Activated effector memory CD4-positive, alpha-beta T cell treated with Interleukin-2 at 50 U/mL for 16 hours (primary cell): ENCODE measurements at places on chromosomes 1 and 21.

- DNase-seq = no peak
These were observed 22.3 kb upstream of the KLHDC8A start for GRCh38 chr1:205379056-205379455.

DNA sequence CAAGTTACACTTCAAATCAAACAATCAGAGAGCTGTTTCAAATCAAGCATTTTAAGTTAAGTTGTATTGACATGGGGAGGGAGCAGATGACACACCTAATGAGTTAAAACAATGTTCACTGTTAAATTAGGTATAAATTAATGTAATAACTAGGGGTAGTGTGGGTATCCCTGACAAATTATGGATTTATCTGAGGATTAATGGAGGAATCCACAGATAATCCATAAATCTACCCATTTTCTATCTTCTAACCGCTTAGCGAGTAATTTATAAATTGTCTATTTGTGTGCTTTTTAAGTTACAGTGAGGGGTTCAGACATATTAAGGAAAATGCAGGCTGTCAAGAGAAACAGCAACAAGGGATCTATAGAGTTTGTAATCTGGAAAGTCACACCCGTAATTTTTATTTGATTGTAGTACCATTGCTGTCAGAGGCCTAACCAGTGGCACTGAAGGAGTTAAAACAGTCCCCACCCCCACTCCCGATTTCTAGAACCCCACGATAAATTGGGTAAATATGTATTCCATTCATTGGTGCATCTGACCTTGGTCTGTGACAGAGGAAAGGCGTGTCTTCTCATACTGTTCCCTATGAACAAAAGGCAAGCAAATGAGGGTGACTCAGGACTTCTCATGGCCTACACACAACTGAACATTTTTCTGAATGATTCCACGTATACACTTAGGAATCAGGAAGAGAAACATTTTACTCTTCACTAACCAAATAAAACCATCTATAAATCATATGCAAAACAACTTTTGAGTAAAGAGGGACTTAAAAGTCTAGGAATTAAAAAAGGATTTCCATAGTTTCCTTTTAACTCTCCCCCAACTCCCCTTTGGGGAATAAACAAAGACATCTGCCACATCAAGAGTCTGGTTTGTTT is 7.4 kb downstream of the IRF2BP2 start:
- DNase-seq = no peak

- no peak for DNase-seq
These were observed 193.3 kb downstream of the AJAP1 start for GRCh38 chr1:4847711-4848110.

GRCh38 chr1:25742316-25742715 is 57.7 kb upstream of the SELENON start:
- no peak for DNase-seq
